ENCODE measurements at places on chromosomes 16 and 17.

DNA sequence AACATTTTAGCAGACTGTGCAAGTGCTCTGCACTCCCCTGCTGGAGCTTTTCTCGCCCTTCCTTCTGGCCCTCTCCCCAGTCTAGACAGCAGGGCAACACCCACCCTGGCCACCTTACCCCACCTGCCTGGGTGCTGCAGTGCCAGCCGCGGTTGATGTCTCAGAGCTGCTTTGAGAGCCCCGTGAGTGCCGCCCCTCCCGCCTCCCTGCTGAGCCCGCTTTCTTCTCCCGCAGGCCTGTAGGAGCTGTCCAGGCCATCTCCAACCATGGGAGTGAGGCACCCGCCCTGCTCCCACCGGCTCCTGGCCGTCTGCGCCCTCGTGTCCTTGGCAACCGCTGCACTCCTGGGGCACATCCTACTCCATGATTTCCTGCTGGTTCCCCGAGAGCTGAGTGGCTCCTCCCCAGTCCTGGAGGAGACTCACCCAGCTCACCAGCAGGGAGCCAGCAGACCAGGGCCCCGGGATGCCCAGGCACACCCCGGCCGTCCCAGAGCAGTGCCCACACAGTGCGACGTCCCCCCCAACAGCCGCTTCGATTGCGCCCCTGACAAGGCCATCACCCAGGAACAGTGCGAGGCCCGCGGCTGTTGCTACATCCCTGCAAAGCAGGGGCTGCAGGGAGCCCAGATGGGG is 3.1 kb downstream of the GAA start:
- DNase-seq = no peak

DNA sequence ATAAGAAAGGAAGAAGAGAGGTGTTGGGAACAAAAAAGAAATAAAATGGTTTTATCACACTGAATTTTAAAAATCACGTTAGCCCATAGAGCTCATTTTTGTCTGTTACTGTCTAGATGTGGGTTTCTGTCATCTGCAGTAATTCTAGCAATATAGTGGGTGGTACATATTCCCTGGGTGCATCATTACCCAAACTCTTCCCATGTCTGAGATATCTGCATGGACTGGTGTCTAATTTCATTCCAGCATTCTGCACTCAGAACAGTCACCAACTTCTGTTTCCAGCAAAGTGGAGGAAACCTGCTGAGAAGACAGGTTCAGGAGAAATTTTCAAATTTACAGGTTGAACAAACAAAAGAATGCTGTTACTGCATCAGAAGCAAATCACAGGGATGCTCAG is 263.8 kb downstream of the CDH11 start:
- no peak for DNase-seq

DNA sequence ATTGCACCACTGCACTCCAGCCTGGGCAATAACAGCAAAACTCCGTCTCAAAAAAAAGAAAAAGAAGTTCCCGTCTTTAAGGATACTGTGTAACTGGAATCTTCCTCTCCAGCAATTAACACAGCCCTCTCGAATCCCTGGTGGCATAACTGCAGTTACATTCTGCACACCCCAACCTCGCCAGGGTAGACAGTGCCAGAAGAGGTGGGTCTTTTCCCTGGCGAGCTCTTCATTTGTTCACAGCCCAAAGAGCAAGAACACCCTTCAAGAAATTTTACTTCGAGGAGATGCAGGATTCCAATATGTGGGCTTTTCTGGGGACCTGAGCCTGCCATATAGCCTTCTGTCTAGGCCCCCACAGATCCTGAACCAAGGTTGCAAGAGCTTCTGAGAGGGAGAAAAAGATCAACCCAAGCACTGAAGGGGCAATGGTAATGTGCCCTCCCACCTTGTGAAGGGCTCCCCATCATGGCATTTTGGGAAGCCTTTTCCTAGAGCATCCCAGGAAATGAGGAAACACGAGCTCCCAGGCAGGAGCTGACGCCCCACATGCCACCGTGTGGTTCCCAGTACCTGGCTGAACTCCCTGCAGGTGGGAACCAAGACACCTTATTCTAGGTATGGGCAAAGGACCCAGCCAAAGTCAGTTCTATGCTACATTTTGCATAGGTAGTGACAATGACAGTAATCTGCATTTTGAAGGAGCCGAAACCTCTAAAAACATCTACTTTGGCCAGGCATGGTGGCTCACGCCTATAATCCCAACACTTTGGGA is 26.9 kb downstream of the TK2 start:
- no peak for DNase-seq

GRCh38 chr16:1105888-1106620 is 10.0 kb upstream of the C1QTNF8 start:
- DNase-seq = no peak

- DNase-seq = no peak
These were observed 20.1 kb downstream of the CMC2 start for GRCh38 chr16:80986557-80986956.

- DNase-seq = no peak
These were observed 29.7 kb downstream of the POLR3E start for GRCh38 chr16:22326771-22327445.

- DNase-seq = no peak
These were observed 20.4 kb upstream of the TMEM98 start for GRCh38 chr17:32907583-32907982.

DNA sequence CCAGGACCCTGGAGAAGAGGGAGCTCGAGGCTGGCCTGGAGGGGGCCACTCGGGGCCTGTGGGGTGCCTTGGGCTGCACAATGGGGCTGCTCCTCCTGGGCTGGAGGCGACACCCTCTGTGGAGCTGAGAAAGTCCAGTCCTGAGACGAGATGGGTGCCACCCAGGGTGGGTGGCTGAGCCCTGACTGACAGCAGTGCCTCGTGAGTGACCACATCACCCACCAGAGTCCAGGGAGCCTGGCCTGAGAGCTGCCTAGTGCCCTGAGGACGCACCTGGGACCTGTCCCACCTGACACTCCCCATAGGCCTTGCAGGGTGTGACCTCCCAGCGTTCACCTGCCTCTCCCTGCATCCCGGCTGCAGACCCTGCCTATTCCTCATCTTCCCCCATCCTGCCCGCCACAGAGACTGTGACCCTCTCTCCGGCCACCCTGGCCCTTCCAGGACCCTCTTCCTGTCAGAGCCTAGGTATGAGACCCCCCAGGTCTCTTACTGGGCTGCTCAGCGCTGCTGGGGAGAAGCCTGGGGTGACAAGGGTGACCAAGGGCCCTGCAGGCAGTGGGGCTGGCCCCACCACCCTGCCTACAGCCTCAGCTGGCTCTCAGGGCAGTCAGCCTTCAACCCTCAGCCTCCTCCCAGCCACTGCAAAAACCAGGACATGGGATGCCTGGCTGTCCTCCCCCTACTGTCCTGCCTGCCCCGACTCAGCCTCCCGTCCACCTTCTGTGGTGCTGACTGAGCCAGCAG is 41.2 kb downstream of the TNFRSF13B start:
- DNase-seq = no peak

GRCh38 chr16:22355487-22355908 is 18.9 kb downstream of the CDR2 start:
- no peak for DNase-seq

GRCh38 chr17:59688496-59688895 is 18.7 kb downstream of the PTRH2 start:
- no peak for DNase-seq

- DNase-seq = no peak
These were observed 158.8 kb downstream of the CCDC182 start for GRCh38 chr17:57586196-57586740.

- peak; percentile 49 for DNase-seq
These were observed 1.7 kb upstream of the DLX3 start for GRCh38 chr17:49996495-49997300.

DNA sequence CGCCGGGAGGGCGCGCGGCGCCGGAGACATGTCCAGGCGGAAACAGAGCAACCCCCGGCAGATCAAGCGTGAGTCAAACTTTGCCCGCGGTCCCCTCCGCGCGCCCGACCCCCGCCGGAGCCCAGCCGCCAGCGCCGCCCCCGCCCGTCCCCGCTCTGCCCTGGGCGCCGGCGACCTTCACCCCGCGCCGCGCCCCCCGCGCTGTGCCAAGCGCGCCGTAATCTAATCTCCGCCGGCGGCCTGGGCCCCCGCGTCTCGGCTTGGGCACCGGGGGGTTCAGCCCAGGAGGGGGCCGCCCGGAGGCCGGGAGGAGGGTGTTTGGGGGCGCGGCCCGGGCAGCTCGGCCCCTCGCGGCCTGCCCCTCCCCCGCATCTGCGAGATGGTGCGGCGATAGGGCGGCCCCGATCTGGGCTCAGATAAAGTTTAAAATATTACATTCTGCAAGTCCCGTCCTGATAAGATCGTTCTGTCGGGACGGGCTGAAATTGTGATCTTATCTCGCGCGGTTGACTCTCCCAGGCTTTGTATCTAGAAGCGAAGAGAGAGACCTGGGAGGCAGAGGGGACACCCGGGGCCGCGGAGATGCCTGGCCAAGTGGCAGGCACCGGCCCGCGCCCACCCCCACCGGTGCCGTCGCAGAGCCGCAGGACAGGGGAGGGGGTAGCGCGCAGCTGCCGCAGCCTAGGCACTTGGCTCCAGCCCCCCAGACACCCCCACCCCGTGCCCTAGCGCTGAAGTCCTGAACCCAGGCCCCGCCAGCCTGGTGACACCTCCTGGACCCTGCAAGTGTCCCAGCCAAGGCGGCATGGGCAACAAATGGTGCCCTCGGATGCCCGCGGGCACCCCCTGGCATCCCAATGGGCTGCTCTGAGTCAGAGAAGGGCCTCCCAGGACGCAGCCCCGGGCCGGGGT is 787 bp downstream of the ZFPM1 start:
- DNase-seq = no peak

- DNase-seq = no peak
These were observed 26.9 kb downstream of the SEC14L1 start for GRCh38 chr17:77167472-77168306.

GRCh38 chr17:38582069-38582468 is 23.7 kb downstream of the SRCIN1 start:
- DNase-seq = no peak

DNA sequence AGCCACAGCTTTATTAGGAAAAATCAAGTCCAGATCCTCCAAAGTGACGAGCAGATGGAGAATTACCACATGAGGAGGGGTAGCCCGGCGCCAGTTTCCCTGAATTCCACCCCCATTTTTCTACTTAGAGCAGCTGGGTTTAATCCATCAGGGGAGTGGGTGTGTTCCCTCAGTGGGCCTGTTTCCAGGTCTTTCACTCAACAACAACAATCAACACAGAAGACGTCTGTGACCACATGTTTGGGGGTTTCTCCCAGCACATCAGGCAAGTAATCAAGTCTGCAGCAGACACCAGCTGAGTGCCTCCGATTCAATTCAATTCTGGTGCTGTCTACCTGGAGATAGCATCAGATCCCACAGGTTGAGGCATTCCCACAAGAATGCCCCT is 6.8 kb downstream of the SLC6A2 start:
- DNase-seq = no peak

GRCh38 chr16:27596411-27596810 is 46.5 kb downstream of the KATNIP start:
- DNase-seq = no peak

GRCh38 chr16:8155275-8155674 is 435.0 kb downstream of the TMEM114 start:
- no peak for DNase-seq

DNA sequence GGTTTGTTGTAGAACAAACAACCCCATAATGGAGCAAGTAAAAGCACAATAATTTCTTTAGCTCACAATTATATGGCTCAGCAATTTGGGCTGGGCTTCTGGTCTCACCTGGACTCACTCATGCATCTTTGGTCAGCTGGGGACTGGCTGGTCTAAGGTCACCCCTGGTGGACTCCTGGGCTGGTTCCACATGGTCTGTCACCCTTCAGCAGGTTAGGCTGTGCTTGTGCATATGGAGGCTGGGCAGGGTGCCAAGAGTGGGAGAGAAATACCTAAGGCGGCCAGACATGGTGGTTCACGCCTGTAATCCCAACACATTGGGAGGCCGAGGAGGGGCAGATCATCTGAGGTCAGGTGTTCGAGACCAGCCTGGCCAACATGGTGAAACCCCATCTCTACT is 27.0 kb upstream of the SMURF2 start:
- no peak for DNase-seq

- DNase-seq = no peak
These were observed 11.7 kb upstream of the IL17C start for GRCh38 chr16:88626646-88627045.

- DNase-seq = no peak
These were observed 3.5 kb downstream of the GNG13 start for GRCh38 chr16:797120-797420.

DNA sequence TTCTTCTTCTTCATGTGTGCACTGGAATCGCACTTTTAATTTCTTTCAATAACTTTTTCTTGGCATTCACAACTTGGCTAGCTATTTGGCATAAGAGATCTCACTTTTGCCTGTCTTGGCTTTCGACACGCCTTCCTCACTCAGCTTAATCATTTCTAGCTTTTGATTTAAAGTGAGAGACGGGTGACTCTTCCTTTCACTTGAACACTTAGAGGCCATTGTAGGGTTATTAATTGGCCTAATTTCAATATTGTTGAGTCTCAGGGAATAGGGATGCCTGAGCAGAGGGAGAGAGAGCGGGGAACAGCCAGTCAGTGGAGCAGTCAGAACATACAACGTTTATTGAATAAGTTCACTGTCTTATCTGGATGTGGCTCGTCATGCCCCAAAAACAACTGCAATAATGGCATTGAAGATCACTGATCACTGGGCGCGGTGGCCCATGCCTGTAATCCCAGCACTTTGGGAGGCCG is 200.3 kb downstream of the SEC14L1 start:
- no peak for DNase-seq

GRCh38 chr17:61400066-61400716 is 548 bp downstream of the TBX2 start:
- DNase-seq = no peak

DNA sequence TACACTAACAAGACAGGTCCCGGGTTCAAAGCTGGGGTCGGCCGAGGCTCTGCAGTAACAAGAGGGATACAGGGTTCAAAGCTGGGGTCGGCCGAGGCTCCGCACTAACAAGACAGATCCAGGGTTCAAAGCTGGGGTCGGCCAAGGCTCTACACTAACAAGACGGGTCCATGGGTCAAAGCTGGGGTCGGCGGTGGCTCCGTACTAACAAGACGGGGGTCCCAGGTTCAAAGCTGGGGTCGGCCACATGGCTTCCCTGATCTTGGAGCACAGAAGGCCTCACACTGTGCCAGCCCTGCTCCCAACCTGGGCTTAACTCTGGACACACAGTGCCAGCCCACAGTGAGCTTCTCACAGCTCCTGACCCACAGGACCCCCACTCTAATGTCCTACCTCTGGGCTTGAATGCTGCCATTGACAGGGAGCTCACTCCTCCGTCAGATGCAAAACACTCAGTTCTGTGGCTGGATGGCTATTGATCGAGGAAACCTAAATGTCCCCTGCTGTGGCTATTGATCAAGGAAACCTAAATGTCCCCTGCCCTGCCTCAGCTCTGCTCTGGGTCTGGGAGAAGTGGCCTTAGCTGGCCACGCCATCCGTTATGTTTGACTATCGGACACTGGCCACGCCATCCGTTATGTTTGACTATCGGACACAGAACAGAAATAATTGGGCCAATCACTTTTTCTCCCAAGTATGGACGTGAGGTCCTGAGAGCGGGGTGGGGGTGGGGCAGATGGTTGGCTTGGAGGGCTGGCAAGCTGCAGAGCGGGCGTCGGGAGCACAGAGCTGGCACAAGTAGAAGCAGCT is 54.6 kb upstream of the DOC2B start:
- DNase-seq = no peak
